Activated CD4-positive, alpha-beta T cell treated with anti-CD3 and anti-CD28 coated beads, Interleukin-2, amount 10 ng/mL, durations not matched to agents 7 days and 5 days (primary cell): ENCODE measurements at places on chromosomes 4 and X.

DNA sequence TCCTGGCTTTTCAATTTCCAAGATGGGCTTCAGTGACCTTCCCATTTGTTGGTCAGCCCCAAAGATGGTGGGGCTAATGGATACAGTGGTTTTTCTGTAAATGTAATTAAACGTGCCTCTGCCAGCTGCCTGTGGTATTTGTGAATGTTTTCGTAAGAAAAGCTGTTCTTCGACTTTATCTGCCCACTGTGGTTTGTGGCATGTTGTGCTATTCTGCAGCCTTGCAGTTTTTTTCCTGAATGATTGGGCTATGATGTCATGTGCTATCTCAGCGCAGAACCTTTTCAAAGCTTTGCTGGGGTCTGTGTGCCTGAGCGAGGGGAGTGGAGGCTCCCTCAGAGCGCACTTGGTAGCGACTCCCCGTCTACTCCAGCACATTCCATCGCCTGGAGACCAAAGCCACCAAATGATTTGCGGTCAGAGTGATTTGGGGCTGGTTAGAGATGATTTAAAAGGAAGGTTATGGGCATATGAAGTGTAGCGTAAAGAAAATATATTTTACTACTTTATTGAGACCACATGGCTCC lies 137.5 kb downstream of the PALLD start:
- DNase-seq, result peak; percentile 9

- DNase-seq, result no peak
These were observed 1.4 kb downstream of the SLC16A2 start for GRCh38 chrX:74422576-74423288.

DNA sequence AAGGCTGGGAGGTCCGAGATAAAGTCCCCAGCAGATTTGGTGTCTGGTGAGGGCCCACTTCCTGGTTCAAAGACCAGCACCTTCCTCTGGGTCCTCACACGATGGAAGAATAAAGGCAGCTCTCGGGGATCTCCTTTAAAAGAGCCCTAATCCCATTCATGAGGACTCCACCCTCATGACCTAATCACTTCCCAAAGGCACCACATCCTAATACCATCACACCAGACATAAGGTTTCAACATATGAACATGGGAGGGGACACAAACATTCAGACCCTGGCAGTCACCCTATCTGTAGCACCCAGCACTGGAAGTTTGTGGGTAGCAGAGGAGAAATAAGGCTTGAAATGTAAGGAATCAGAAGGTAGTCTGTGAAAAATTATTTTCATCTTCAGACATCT lies 112.9 kb upstream of the NOCT start:
- no peak for DNase-seq

GRCh38 chr4:183621875-183622274 lies 37.1 kb downstream of the RWDD4 start:
- no peak for DNase-seq

DNA sequence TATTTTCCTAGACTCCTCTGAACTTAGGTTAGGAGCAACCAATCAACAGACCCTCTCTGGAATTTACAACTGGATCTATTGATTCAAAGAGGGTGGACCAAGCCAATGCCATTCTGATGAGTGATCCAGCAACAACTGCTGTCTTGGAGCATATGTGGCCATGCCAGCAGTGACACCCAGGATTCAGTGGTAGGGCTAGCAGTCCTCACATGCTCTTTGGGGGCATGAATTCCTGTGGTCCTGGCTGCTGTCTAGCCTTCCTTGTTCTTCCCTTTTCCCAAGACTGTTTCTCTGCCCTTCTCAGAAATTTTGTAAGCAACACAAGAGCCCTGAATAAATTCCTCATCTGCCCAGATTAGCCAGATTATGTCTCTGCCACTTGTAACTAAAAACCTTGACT lies 61.5 kb upstream of the GATB start:
- no peak for DNase-seq

DNA sequence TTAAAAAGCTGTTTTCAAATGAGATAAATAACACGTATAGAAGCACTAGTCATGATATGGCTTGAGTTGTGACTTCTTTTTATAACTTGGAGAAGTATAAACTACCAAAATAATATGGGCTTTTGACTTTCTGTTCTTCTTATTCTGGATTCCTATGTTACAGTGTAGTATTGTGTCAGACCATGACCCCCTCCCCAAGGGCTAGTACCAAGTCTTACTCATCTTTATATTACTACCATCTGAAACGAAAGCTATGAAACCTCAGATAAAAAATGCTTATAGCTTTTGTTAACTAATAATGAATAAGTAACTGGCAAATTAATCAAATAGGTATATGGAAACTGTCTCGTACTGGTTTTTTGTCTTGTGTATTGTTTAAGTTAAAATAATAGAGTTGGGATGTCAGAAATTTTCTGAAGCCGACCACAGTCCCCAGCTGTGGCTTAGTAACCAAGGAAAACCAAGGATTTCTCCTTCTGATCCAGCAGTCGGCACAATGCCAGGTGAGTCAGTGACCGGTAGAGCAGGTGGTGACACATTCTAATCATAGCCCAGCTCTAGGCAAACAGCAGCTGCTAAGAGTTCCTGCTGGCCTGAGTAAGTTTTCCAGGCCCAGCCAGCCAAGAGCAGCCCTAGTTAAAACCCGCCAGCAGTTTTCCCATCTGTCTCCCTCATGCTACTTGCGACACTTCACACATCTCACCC lies 163.3 kb upstream of the PRDX4 start:
- no peak for DNase-seq
